Activated effector memory CD4-positive, alpha-beta T cell treated with Interleukin-2 at 50 U/mL for 16 hours (primary cell): ENCODE measurements at places on chromosomes 3 and 15.

DNA sequence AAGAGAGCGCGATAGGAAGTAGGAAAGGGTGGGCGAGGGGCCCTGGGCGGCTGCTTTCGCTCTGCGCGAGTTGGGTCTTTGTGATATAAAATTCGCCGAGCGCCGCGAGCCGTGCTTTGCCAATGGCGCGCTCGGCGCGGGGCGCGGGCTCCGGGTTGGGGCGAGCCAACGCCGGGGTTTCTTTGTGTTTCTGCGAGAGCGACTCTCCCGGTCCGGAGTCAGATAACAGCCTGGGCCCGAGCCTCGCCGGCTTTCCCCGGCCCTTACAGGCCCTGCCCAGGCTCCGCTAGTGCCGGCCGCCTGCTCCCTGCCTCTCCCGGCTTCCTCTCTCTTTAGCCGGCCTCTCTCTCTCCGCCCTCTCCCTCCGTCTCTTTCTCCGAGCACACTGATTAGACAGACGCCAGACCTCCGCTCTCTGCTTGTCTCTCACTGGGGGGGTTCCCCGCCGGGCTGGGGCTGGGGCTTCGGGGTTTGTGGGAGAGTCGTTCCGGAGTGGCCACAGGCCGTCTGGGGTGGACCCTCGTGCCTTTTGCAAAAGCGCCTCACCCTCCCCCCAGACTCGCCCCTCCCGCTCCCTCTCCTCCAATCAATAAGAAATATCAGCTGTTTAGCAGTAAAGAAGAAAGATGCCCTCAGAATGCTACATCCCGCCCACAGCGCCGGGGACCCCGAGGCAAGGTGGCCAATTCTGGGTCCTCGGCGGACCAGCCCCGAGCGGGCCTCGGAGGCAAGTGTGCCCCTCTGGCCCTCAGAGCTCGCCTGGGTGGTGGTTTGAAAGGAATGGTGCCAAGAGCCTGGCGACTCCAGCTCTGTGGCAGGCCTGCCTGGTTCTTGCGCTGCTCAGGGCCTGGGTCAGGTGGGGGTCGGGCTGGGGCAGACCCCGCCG is 2.9 kb downstream of the NR2F2 start:
- no peak for DNase-seq

- DNase-seq, result no peak
Measured at GRCh38 chr3:119819806-119820205, 37.9 kb downstream of the NR1I2 start.

DNA sequence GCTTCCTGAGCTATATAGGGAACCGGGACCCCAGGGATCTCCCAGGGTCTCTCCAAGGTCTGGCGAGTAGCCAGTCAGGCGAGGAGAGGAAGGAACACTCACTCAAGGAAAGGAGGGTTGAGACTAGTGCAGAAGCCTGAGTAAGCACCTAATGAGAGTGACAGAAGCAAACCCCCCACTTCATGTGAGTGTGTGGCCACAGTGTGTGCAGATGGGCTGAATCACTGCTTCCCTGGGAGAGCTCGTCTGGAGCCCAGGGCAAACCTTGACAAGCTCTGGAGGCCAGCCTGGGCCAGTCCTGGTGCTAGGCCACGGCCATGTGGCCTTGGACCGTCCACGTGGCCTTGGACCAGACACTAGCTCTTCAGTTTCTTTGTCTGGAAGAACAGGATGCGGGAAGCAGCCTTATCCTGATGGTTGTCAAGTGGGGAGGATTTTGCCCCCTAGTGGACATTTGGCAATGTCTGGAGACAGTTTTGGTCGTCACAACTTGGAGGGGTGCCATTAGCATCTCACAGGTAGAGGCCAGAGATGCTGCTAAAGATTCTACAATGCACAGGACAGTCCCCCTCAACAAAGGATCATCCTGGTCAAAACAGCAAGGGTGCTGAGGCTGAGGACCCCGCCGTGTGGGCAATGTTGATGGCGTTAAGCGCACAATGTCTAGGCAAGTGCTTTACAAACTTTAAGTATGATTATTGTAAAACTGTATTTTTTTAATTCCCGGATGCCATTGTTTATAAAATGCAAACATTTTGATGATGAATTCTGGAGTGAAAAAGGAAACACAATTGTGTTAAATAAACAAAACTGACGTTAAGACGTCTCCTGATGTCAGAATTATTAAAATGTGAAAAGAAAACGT is 34.8 kb upstream of the CTSH start:
- no peak for DNase-seq

- DNase-seq, result no peak
Measured at GRCh38 chr3:14441240-14441919, 39.0 kb downstream of the SLC6A6 start.

DNA sequence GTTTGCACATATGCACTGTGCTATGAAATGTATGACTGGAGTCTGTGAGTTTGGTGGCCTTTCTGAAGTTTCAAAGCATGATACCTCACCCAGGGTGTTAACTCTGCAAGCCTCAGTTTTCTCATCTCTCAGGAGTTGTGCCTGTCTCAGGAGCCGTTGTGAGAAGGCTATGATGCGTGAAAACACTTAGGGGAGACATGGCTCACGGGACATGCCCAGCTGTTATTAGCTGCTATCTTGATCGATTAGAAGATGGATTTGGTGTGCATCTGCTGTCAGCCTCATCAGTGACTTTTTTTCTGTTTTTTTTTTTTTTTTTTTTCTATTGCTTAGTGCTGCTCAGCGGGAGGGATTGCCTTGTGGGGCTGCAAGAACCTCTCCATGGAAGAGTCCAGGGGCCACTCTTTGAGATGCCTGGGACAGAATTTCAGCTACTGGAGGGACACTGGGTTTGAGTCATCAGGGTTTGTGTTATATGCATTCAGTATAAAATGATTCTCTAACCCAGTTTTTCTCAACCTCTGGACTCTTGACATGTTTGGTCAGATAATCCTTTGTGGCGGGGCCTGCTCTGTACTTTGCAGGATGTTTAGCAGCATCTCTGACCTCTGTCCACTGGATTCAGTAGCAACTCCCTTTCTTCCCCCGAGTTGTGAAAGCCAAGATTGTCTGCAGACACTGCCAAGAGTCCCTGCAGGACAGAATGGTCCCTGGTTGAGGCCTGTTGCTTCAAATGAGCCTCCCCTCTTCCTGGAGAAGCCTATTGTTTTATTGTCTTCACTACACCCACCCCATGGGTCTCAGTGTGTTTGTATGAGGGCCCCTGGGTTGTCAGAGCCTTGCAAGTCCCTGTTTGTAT is 181.4 kb downstream of the CACNA2D3 start:
- no peak for DNase-seq

- DNase-seq, result no peak
Measured at GRCh38 chr3:49967291-49967690, 27.3 kb downstream of the RBM6 start.

DNA sequence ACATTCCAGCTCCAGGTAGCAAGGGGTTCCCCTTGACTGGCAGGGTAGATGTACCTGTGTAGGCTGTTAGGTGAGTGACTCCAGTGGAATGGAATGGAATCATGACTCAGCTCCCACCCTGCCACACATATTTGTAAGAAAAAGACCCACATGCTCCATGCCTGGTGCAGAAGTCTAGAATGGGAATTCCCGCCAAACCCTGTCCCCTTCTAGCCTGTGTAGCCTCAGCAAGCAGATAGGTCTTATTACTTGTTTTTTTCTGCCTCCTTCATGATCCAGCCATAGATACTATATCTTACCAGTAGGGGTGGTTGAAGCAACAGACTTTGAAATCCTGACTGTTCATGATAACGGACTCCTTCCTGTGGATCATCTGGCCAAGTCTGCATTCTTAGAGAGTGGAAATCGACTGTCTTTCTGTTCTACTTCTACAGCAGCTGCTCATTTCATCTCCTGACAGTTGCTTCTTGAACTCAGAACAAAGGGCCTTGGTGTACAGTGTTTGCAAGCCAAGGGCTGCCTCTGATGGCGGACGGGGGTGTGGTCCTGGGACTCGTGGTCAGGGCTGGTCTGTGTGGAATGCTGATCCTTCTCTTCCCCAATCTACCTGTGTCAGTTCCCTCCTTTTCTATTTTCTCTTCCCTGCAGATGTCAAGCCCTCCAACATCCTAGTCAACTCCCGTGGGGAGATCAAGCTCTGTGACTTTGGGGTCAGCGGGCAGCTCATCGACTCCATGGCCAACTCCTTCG is 16.3 kb downstream of the SNAPC5 start:
- no peak for DNase-seq

DNA sequence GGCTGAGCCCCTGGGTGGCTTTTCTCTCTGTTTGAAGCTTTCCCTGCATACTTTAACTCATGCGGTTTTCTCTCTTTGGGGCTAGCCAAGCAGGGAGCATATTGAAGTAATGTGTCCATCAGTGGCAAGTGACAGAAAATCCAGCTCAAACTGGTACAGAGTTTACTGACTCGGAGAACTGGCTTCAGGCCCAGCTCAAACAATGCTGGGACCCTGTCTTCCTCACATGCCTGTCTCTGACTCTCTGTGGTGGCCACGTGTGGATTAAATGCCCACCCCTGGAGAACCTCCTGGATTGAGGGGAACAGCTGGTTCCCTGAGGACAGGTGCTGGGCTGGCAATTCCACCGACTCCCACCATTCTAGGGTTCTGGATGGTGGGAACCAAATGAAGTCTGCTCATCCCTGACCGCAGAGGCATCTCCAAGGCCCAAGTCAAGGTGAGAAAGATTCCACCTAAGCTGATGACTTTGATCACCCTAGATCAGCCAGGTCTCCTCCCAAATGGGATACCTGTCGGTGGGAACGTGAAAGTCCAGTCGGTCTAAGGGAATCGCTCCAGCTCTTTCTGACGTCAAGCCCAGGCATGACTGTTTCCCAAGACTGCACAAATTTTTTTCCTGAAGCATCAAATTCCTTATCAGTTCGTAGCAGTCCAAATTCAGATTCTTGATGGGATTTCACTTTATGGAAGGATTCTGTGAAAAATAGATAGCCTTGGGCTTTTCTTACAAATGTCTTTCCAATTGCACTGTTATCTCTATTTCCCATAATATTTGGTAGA is 16.3 kb upstream of the HDAC11 start:
- DNase-seq, result no peak

DNA sequence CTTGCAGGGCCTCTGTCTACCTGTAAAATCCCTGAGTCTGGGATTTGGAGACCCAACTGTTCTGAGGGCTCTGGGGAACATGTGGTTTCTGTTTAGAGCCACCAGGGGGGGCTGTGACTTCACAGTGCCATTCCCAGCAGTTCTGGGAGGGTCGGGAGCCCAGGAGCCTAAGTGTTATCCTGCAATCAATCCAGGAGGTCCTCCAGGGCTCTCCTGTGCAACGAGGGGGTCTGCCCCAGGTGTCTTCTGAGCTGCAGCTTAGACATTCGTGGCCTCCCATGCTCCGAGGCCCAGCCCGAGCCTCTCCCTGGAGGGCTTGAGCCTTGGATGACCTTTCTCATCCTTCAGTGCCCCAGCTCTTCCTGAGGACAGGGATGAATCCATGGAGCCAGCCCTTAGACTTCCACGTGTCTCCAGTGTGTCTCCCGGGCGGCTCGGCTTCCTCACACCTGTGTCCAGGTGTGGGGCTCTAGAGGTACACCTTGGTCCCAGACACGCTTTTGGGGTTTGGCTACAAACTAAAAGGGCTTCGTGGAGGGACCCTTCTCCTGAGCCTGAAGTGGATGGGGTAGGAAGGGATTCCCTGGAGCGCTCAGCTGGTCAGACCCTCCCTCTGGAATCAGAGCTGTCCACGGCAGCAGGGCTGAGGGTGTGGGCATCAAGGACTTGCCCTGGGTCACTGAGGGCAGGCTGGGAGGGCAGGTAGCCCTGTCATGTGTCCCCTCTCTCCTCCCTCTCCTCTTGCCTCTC is 20.3 kb upstream of the ABTB1 start:
- DNase-seq, result no peak
